ENCODE measurements at places on chromosomes 4 and X.

DNA sequence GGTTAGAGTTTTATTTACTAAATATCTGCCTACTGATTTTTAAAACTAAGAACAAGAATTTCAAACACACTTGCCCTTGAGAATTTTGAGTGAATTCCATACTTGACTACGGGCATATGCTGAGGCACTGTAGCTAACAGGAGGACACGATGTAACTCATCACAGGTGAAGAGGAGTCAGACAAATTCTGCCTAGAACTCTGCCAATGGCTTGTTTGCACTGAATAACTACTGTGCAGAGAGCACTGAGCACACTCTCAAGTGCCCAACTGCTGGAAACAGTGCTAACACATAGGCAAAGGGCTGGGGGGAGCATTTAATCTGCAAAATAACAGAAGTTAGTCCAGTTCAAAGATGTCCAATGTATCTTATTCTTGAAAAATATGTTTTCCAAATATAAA, 104.4 kb downstream of the WDFY3 start:
- DNase-seq = no peak

DNA sequence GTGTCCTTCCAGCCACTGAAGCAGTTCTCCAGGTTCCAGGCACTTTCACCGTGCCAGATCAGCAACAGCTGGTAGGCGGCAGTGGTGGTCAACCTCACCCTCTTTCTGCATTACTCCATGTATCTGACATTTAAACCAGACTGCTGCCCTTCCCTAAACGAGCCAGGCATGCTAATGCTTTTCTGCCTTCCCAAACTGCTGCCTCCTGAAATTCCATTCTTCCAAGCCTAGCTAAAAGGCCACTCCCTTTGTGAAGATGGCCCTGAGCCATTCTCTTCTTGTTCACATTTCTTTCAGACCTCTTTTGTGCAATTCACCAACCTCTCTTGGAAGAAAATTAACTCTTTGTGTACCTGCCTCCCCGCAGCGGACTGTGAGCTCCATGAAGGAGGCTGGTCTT, 73.7 kb downstream of the CHST7 start:
- DNase-seq = no peak

GRCh38 chr4:184548316-184548647, 73.9 kb upstream of the IRF2 start:
- DNase-seq = no peak

- no peak for DNase-seq
These were observed 62.1 kb downstream of the RHOXF2B start for GRCh38 chrX:120015145-120016067.

- no peak for DNase-seq
These were observed 16.8 kb downstream of the KLHL5 start for GRCh38 chr4:39078829-39079228.

DNA sequence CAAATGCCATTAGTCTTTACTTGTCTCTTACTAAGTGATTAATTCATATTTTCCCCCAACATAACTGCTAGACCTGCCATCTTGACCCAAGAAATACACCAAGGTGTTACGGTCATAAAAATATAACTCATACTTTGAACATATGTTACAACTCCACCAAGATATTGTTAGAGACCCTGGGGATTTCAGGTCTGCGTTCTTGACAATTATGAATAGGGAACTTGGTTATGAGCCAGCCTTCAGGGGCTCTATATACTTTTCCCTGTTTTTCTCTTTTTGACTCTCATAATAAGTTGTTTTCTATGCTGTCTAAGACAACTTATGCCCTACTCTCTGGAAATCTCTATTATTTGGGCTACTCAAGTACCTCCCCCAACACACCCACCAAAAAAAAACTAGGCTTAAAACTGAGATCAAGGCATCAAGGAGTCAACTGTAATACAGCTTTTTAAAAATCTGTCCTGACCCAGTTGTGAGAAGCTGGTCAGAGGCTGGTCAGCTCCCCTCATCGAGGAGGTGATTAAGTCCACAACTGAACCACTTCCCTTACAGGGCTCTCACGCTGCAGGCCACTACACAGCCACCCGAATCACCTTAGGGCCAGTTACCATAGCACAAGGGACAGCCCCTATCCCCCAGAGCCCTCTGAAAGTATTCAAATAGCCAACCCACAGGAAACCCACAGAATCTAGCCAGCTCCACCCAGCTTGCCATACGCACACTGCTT, 10.5 kb upstream of the TLR3 start:
- no peak for DNase-seq

DNA sequence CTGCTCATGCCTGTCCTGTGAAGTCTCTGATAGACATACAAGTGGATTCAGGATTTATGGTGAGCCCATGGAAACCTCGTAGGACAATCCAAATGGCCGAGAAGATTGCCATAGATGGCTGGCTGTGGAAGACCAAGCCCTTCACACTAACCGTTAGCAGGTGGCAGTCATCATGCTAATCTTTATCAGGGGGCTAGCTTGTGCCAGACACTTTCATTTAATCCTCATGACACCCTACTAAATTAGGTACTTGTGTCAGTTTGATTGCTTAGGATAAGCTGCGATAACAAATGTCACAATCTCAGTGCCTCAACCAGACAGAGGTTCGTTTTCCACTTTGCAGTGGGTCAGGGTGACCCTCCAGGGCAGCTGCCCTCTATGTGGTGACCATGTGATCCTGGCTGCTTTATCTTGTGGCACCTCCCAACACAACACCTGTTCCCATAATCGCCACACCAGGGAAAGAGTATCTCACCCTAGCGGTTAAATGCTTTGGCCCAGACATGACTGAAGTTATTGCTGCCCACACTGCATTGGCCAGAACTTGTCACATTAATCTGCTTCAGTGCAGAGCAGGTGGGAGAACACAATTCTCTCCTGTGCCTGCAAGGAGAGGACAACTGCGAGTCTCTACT, 60.8 kb downstream of the REPS2 start:
- no peak for DNase-seq

- DNase-seq = no peak
These were observed 83.0 kb downstream of the MAMLD1 start for GRCh38 chrX:150446151-150446550.

DNA sequence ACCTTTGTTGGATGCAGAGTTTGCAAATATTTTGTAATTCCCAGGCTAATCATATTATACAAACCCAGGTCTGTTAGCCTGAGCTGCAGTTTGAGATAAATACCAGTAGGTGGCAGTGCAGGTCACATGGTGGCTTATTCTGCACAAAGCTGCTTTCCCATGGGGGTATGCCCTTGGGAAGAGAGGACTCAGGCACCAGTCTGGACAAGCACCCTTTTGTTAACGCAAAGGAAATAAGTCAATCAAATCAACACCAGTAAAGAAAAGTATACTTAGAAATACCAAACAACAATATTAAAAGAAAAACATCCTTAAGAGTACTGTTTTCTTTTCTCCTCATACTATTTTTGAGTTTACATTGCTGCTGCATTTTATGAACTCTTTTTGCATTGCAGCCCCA, 389.0 kb upstream of the ZFP42 start:
- no peak for DNase-seq

DNA sequence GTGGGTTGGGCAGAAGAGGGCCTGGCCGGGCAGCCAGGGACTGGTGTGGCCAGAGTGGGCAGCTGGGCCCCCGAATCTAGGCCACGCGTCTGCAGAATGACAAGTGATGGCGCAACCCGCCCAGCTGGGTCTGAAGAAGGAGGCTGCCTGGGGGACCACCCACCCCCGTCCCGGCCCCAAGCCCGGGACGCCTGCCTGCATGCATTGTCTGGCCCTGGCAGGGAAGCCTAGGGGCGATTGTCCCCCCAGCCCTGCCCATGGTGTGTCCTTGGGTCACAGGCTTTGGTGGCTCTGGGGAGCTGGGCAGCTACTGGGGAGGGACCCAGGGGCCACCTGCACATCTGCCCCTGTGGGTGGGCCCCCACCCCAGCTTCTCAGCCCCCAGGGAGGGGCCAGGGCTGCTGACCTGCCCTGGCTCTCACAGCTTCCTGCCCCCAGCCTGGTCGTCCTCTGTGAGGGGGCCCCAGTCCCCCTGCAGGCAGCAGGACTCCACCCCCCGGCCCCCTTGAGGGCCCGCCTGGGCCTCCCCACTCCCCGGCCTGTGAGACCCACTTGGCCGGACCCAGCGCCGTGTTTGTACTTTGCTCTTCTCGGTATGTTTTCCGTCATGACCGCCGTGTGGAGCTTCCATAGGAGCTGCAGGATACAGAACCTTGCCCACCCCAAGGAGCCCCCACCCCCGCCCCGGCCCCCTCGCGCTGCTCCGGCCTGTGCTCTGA, 4.9 kb downstream of the FGFR3 start:
- DNase-seq = no peak

- DNase-seq = no peak
These were observed 81.7 kb downstream of the PCDH19 start for GRCh38 chrX:100328351-100328750.

All from stimulated activated CD8-positive, alpha-beta memory T cell treated with anti-CD3 and anti-CD28 coated beads, Interleukin-4, amount 100 ng/mL, for 24 hours (primary cell).